Lung (tissue), 17 donors: ENCODE measurements at places on chromosomes 5 and 9. TPM values are rescaled to one million over a fixed set of nuclear protein-coding genes. Genes with fewer than 3 reads are reported as not detected.

The TAF11L5 gene
- total RNA-seq, result not detected

The SAPCD2 gene
- total RNA-seq, result 1.7 TPM

DNA sequence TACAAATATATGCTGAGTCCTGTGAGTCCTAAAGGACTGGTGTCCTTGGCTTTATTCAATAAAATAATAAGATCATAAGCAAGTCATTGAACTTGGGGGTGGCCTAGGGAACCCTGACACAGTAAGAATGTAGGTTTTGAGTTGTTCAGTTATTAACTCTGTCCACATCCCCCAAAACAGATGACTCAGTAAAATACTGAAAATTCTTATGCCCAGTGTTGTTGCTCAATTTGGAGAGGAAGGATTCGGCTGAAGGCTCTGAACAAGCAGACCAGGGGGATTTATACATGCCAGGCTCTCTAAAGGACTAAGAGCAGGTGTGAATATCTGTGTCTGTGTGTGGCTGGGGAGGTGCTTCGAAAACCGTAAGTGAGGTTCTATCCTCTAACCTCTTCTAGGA is 173.7 kb downstream of the RMI1 start:
- DNase-seq, result no peak

GRCh38 chr9:16627967-16628366 is 242.5 kb downstream of the BNC2 start:
- peak; percentile 91 for DNase-seq
